ENCODE measurements at places on chromosomes 7 and 10.

DNA sequence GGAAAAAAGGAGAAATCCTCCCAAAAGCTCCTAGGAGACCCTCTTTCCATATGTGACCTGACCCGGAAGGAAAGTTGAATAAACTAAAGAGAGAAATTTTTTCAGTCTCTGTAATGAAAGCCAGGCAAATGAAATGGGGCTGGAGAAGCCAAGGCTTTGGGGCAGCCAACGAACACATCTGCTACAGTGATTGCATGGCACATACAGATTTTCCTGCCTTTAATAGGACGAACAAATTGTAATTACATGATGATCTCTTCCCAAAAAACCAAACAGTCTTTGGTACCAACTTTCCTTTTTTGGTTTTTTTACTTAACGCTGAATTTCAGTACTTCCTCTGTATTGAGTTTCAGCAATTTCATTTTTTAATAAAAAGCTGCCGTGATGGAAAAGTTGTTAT, 23.5 kb upstream of the PTN start:
- DNase-seq = no peak

DNA sequence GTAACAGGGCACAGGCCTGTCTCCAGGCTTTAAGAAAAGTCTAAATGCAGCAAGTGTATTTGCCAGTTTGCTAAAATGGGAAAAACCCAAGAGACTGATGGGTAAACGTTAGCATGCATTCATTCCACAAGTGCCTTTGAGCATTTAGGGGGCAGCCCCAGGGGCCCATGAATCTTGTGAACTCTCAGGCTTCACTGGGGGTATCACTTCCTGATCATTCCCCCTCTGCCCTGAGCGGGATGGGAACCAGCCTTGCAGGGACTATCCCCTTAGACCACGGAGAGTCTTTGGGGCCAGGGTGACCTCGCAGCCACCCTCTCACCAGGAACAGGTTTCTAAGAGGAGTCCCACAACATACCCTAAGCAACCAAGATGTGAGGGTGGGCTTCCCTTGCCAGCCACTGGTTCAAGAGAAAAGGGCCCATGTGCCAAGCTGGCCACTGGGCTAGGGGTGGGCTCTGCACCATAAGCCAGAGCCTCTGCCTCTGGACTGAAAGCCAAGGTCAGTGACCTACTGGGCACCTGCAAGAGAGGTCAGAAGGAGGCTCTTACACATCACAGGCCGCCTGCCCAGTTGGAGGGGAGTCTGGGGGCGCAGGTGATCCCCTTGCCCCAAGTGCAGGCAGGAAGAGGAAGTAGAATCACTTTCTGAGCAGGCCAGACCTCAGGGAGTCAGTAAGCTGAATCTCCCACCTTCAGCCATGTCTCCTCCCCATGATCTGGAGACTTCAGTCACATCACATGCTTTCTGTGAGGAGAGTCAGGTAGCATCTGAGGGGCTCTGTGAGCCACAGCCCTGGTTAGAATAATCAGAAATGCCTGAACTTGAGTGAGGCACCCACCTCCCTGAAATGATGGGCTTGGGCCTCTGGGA, 75.0 kb downstream of the C10orf105 start:
- no peak for DNase-seq

DNA sequence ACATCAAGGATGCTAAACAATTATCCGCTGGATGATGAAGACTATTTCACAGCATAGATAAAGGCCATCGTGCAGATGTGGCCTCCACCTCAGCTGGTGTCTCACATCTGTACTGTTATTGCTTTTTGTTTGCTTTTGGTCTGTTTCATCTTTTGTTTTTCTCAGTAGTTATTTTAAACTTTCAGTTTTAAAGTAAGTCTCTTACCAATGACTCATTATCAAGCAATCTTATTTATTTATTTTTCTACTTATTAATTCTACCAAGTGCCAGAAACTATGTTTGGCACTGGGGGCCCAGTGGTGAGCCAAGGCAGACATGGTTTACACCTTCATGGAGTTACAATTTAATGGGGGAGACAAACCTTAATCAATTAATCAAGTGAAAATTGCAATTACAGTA, 250.9 kb upstream of the TMEM72 start:
- DNase-seq = no peak

DNA sequence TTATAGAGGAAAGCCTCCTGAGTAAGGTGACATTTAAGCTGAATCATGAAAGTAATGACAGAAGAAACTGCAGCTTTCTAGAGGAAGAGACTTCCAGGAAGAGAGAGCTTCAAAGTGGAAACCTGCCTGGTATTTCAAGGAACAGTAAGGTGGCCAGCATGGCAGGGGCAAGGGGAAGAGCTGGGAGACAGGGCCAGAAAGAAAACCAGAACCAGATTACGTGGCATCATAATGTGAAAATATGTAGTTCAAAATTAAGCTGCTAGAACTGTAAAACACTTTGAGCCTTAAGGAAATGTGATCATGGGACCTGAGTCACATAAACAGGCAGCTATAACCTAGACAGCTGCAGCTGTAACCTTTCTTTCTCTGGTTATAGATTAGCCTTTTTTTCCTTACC, 238.0 kb upstream of the FOXK1 start:
- no peak for DNase-seq

GRCh38 chr10:117223693-117224430, 17.1 kb upstream of the SLC18A2 start:
- DNase-seq = no peak

DNA sequence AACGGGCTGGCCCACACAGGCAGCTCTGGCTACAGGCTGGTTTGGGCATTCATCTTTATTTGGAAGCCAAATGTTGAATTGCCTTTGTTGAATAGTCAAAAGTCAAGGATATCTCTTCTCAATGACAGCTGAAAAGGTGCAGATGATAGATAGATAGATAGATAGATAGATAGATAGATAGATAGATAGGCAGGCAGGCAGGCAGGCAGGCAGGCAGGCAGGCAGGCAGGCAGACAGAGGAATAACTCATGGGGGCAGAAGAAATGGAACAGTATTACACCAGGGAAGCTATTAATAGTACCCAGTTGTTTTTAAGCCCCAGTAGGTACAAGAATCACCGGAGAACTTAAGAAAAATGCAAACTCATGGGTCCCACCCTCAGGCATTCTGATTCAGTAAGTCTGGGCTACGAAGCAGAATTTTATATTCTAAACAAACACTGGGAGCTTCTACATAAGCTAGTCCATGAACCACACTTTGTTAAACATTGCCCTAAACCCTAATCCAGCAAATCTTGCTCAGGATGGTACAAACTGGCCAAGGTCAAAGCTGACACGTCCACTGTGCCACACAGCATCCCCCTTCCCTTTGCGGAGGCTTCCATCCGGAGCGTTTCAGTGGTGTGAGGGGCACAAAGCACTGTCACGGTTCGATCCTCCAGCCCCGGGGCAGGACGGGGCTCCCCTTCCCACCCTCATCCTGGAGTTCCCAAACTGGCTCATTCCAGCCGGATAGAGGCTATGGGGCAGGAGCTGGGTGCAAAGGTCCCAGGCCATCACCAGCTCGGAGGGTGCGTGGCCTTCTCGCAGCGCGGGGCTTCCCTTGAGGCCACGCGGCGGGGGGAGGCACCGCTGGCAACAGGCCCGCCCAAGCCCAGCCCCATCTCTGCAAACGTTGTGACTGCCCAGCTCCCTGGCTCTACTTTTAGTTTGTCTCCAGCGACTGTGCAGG, 6.7 kb downstream of the PRKAG2 start:
- no peak for DNase-seq

- no peak for DNase-seq
Observed at GRCh38 chr10:119116326-119116951, 12.5 kb downstream of the DENND10 start.

- DNase-seq = no peak
Observed at GRCh38 chr7:24301703-24302102, 17.7 kb downstream of the NPY start.

DNA sequence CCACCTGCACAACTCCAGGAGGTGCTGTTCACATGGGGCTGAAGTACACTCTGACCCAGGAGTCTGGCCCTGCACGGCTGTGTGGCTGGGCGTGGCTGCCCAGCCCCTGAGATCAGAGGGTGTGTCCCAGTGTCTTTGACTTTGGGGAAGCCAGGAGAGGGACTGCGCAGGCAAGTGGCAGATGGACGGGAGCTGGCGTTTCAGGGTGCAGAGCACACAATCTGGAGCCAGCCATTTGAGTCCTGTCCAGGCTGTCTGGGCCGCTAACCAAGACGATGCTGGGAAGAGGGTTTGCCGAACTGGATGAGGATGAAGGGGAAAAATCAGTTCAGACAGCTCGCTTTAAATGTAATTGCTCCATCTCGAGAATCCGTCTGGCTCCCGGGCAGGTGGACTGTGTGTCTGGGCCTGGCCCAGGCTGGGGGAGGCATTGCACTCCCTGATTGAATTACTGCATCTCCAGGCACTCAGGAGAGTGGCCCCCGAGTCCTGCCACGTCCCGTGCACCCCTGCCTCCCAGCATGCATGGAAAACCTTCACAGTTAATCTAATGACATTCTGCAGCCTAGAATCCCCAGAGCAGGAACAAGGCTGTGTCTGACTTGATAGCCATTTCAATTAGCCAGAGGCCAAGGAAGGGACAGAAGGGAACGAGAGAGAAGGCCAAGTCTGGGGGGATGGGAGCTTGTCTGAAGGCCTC, 120.8 kb upstream of the NANOS1 start:
- no peak for DNase-seq

DNA sequence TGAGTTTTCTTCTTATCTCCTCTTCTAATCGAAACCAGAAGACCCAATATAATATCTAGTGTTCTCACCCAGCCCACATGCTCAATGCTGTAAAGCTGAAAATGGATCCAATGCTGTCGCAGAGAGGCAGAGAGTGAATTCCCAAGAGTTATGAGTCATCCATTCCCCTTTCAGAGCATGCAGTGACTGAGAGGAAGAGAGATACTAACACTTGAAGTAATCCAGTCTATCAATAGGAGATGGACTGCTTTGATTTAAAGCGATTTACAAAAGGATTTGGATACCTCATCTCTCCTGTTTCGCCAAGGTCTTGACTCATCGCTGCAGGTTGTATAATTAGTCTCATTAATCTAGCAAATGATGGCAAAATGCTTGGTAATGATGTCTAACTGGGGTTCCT, 41.5 kb upstream of the PRKCQ start:
- DNase-seq = no peak

GRCh38 chr7:106010866-106011265, 47.8 kb downstream of the CDHR3 start:
- no peak for DNase-seq

DNA sequence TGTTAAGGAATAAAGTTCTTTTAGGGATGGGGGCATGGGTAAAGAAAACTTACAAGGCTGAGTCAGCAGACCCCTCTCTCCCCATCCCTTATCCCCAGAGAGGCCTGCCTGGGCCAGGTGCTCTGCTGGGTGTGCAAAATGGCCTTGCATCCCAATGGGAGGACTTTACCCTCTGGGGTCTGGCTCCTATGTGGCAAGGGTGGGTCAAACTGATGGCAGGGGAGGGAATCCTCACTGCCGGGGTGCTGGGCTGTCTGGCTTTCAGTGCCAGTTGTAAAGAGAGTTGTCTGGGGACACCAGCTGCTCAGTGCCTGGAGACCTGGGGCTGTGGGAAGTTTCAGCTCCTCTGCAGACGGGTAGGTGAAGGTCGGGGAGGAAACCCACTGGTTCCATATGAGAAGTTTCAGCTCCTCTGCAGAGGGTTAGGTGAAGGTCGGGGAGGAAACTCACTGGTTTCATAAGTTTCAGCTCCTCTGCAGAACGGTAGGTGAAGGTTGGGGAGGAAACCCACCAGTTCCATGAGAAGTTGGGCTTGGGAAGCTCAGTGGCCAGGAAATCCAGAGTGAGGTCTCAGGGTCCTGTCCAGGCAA, 127.2 kb upstream of the PODXL start:
- no peak for DNase-seq

- no peak for DNase-seq
Observed at GRCh38 chr7:106570948-106571418, 90.0 kb downstream of the CCDC71L start.

DNA sequence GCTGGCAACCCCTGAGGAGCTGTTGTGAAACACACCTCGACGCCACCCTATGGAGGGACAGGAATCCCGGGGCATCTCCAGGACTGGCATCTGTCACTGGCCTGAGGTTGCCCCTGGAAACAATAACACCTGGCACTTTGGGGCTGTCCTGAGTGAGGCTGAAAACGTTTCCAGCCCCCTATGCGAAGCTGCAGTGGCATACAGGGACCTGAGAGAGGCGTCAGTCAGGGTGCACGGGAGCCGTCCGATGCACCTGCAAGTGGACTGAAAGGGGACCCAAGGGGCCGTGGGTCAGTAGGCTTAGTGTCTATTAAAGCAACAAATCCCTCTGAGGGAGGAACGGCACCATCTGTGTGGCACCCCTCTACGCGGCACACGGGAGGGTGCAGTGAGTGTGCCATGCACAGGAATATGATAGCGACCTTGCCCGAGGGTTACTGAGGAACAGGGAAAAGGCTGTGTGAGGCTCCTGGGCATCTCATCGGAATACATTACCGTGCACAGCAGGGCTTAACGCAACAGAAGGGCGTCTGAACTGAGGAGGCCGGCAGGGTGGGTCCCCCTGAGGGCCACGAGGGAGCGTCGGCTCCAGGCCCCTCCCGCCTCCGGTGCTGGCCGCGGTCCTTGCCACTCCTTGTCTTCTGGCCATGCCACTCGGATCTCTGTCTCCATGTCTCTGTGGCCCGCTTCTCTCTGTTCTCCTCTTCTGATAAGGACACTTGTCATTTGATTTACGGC, 50.4 kb downstream of the FOXL3 start:
- DNase-seq = no peak

GRCh38 chr10:109956454-109957091, 33.3 kb upstream of the XPNPEP1 start:
- peak; percentile 43 for DNase-seq

GRCh38 chr10:96125142-96125515, 5.0 kb upstream of the ZNF518A start:
- DNase-seq = no peak

- DNase-seq = no peak
Observed at GRCh38 chr7:127949769-127950222, 81.4 kb downstream of the LRRC4 start.

Measured in activated CD4-positive, alpha-beta T cell treated with anti-CD3 and anti-CD28 coated beads for 48 hours (primary cell).